RKO (cell line): ENCODE measurements at places on chromosomes 5 and 9.

DNA sequence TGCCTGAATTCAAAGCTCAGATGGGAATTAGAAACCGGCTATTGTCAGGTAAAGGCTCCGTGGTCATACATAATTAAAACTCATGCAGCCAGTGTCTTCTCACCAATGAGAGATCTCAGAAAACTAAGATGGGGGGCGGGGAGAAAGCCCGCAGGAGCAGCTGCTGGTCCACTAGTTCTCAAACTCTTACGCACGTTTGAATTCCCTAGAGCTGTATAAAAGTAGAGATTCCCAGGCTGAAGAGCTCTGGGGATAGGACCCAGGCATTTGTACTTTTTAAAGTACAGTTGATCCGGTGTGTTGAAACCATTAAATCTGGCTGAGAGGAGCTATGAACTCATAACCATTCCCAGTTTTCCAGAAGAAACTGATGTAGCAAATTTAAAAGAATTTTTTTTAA, 68.5 kb downstream of the FRMD3 start:
- DNase-seq, result no peak

GRCh38 chr5:132854301-132854700, 12.0 kb downstream of the GDF9 start:
- DNase-seq, result no peak

- DNase-seq, result no peak
Measured at GRCh38 chr5:142862594-142862993, 92.4 kb downstream of the ARHGAP26 start.

GRCh38 chr9:110655754-110656641, 12.6 kb upstream of the MUSK start:
- DNase-seq, result peak; percentile 32

- DNase-seq, result no peak
Measured at GRCh38 chr9:99449726-99450125, 227.6 kb downstream of the SEC61B start.

GRCh38 chr5:119105971-119106370, 35.1 kb downstream of the DMXL1 start:
- no peak for DNase-seq
